ENCODE measurements at places on chromosomes 3 and 15. TPM values are rescaled to one million over a fixed set of nuclear protein-coding genes. Genes with fewer than 3 reads are reported as not detected.

Gene PEX11A
- total RNA-seq: 10.5 TPM

Gene GOLGA6D
- total RNA-seq: not detected

Gene SLC6A1
- 3.9 TPM for total RNA-seq

GRCh38 chr3:98557324-98558010, 25.7 kb downstream of the GPR15 start:
- H3K36me3 ChIP-seq: no peaks in the 10 kb centered on the region
- DNase-seq: no peak
- H3K4me3 ChIP-seq: no peak overlapping the region
- H3K27me3 ChIP-seq: no peaks in the 10 kb centered on the region
- no peaks in the 10 kb centered on the region for H3K4me1 ChIP-seq
- no peak overlapping the region for H3K27ac ChIP-seq

GRCh38 chr3:54895613-54896012, 32.2 kb downstream of the LRTM1 start:
- H3K4me3 ChIP-seq: no peak overlapping the region
- no peaks in the 10 kb centered on the region for H3K36me3 ChIP-seq
- H3K4me1 ChIP-seq: peaks cover 17% of the 10 kb centered on the region
- no peak overlapping the region for H3K27ac ChIP-seq
- no peaks in the 10 kb centered on the region for H3K27me3 ChIP-seq

DNA sequence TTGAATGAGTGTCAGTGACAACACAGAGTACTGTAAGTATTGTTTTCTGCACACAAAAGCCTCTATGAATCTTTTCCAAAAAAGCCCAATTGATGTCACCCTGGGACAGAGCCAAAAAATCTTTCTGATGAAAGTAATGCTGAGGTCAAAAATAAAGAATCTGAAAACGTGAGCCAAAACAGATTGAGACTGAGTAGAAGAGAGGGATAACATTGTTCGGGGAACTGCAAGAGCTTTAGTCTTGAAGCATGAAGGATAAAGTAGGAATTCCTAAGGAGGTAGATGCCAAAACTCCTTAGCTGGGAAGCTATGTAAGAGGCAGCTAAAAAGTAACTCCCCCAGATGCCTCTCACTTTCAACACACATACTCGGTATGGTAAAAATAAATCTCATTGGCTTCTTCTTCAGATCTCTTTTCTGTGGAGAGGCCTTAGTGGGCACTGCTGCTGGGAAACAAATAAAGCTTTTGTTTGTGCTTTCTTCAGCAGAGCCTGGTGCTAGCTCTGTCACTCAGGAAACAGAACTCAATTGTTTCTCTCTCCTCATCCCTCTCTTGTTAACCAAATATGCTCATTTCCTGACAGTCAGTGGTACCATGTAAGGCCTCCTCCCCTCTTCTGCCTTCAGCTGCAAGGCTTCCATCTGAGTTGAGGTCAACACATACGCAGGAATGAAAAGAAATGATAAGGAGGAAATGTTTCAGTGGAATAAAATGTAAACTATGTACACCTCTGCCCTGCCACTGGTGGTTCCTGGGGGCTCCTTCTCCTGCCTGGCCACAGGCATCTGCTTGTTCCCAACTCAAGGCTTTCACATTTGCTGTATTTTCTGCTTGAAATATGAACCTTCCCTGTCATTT, 58.1 kb downstream of the CD200 start:
- peak overlapping the region; percentile 60 for H3K27ac ChIP-seq
- no peaks in the 10 kb centered on the region for H3K36me3 ChIP-seq
- H3K4me1 ChIP-seq: peaks cover 26% of the 10 kb centered on the region
- DNase-seq: no peak
- no peak overlapping the region for H3K4me3 ChIP-seq

- DNase-seq: peak; percentile 57
- no peaks in the 10 kb centered on the region for H3K36me3 ChIP-seq
- no peak overlapping the region for H3K4me3 ChIP-seq
Observed at GRCh38 chr15:78422571-78423340, 15.3 kb upstream of the IREB2 start.

GRCh38 chr15:71386448-71387236, 271.4 kb downstream of the THSD4 start:
- no peaks in the 10 kb centered on the region for H3K36me3 ChIP-seq
- H3K27me3 ChIP-seq: no peaks in the 10 kb centered on the region
- DNase-seq: peak; percentile 14
- H3K4me1 ChIP-seq: peaks cover 6% of the 10 kb centered on the region
- no peak overlapping the region for H3K27ac ChIP-seq
- H3K4me3 ChIP-seq: no peak overlapping the region

DNA sequence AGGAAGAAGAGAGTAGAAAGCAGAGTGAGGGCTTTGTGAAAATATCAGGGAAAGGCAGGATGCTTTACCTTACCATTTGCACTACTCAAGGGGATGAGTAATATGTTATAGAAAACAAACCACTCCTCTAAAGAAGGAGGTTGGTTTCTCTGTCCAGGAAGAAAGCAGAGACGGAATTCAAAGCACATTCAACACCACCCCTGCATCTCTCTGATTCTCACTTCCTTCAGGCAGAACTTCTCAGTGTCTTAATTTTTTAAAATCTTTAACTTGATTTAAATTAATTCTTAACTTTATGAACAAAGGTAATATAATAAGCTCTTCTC, 82.4 kb downstream of the NR2F2 start:
- H3K27ac ChIP-seq: peak overlapping the region; percentile 29
- H3K4me1 ChIP-seq: peaks cover 60% of the 10 kb centered on the region
- H3K4me3 ChIP-seq: no peak overlapping the region
- H3K27me3 ChIP-seq: no peaks in the 10 kb centered on the region
- no peaks in the 10 kb centered on the region for H3K36me3 ChIP-seq
- no peak for DNase-seq

DNA sequence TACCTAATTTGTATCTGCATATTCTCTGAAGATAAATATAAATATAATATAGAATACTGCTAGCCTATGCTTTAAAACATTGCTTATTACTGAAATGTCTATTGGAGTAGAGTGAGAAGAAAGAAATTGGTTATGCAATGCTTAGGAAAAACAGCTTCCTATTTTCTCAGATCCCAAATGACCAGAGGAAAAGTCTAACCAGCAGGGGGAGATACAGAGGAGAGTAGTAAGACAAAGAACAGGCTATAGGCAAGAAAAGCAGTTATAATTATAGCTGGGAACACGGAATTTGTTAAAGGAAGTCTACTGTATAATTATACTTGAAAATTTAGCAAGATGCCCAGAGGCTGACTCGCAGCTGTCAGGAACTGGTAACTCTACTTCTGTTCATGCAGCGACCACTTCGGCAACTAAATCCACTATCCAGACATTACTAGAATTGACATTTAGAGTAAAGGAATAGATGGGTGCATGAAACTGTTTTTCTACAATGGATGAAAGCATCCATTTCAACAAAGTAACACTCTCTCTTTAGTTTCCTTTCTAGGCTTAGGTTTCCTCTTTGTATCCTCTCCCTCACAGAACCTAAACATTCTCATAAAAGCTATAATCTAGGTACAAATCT, 97.2 kb downstream of the TBC1D5 start:
- H3K27me3 ChIP-seq: no peaks in the 10 kb centered on the region
- H3K36me3 ChIP-seq: no peaks in the 10 kb centered on the region
- no peak overlapping the region for H3K27ac ChIP-seq
- H3K4me3 ChIP-seq: no peak overlapping the region

DNA sequence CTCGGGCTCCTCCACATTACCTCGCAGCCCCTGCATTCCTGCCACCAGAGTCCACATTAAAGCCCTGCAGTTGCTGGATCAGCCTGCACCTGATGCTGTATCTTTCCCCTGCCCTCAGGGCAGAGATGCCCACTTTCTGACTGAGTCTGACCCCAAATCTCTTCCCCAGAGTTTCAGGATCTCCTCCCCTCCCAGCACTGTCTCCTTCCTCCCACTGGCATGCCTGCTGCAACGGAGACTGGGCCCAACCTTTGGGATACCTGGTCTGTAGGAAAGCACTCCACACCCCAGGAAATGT, 20.6 kb upstream of the GP9 start:
- no peaks in the 10 kb centered on the region for H3K4me1 ChIP-seq
- H3K36me3 ChIP-seq: no peaks in the 10 kb centered on the region

GRCh38 chr3:27105904-27106303, 263.3 kb downstream of the NEK10 start:
- no peak overlapping the region for H3K27ac ChIP-seq
- no peak overlapping the region for H3K4me3 ChIP-seq
- no peaks in the 10 kb centered on the region for H3K4me1 ChIP-seq
- no peak for DNase-seq

Measured in tibial nerve (tissue), 4 donors.